ENCODE measurements at places on chromosomes 16 and 17. TPM values are rescaled to one million over a fixed set of nuclear protein-coding genes. Genes with fewer than 3 reads are reported as not detected.

AARSD1 gene
- total RNA-seq = 21.9 TPM

ASPA gene
- not detected for total RNA-seq

PRKCA gene
- total RNA-seq = 26.4 TPM

CHD9NB gene
- total RNA-seq = 1.5 TPM

TERB1 gene
- 0.22 TPM for total RNA-seq

ABCA10 gene
- total RNA-seq = 0.80 TPM

PRSS8 gene
- not detected for total RNA-seq

TBC1D3 gene
- total RNA-seq = not detected

CLDN7 gene
- total RNA-seq = 22.7 TPM
